Skin of body (tissue), 3 donors: ENCODE measurements at places on chromosomes 1 and 21.
A peak's percentile ranks its signal among the peaks of the same experiment; 100 is the strongest.

- no peak for DNase-seq
Observed at GRCh38 chr1:85025940-85026339, 22.4 kb downstream of the MCOLN3 start.

- no peak for DNase-seq
Observed at GRCh38 chr21:25581582-25581981, 25.7 kb downstream of the MRPL39 start.

- peak; percentile 89 for DNase-seq
Observed at GRCh38 chr1:159009704-159010361, at the start of gene IFI16. Gene IFI16 (plus strand): TSS chr1:159009907. CDS start chr1:159014681, 4,774 bp downstream.

GRCh38 chr1:168469690-168470089 is 74.1 kb downstream of the XCL2 start:
- DNase-seq: peak; percentile 68

DNA sequence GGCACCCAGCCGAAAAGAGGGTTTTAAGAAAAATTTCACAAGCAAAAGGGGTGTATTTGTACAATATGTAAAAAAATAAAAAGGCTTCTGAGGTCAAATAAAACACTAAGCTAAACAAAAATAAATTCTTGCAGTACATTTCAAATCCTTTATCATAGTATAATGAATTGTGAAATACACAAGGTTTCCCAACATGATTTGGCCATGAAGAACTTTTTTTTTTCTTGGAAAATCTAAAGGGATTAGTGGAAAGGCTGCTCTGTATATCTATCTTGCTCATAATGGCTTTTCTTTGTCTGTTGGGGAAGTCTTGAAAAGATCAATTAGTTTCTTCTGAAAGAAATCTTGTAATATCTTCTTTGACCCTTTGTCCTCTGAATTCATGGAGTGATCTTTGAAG is 593.4 kb downstream of the PLPP3 start:
- no peak for DNase-seq
